Memory B cell (primary cell): ENCODE measurements at places on chromosomes 4 and X.

GRCh38 chr4:55635741-55636655 is at the start of gene NMU:
Gene NMU (minus strand): TSS chr4:55636298. CDS start chr4:55636192, 106 bp downstream.
- H3K4me1 ChIP-seq: peaks cover 13% of the 10 kb centered on the region
- H3K36me3 ChIP-seq: no peaks in the 10 kb centered on the region
- peaks cover 21% of the 10 kb centered on the region for H3K27me3 ChIP-seq
- DNase-seq: peak; percentile 10
- peak within 1 kb of the TSS; percentile 77 for H3K4me3 ChIP-seq

DNA sequence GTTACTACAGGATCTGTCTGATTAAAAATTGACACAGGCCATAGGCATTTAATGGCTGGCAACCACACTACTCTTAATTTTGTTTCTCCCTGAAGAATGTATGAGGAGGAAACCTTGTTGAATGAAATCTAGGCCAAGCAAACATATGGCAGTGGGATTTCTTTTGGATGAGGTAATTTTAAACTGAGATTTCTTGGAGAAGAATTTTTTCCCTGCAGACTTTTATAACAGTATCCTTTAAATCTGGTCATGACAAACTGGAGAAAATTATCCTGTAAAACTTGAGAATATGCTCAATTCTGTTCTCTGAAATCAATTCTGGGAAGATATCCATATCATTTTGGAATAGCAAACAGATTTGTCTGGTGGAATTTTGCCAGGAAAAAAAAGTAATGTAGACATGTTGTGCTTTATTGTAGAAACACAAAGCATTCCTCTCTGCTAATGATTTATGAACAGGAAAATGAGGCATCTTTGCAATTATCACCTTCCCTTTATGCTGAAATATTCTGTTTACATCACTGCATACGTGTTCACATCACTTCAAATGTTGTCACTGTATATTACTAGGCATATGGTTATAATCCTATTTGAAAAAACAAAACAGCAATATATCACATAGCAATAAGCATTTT is 108.3 kb upstream of the ARSJ start:
- no peaks in the 10 kb centered on the region for H3K36me3 ChIP-seq
- no peaks in the 10 kb centered on the region for H3K4me1 ChIP-seq
- no peak overlapping the region for H3K27ac ChIP-seq
- peaks cover 9% of the 10 kb centered on the region for H3K27me3 ChIP-seq
- no peak overlapping the region for H3K4me3 ChIP-seq
- DNase-seq: no peak

DNA sequence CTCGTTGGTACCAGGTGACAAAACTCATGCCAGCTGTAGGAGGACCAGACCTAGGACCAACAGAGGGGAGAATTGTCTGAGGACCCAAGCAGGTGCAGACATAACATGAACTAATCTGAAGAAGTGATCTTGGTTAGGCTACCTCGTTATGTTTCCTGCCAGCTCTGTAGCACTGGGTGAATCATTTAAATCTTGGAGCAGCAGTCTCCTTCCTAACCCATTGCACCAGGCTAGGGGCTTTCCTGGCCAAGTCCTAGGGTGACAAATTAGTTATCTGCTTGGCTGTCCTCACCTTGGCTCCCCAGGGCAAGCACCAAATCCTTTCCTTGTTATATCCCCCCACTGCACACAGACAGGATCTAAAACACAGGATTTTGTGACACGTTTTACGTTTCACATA is 87.8 kb downstream of the WWC2 start:
- H3K4me3 ChIP-seq: no peak overlapping the region
- no peak for DNase-seq
- H3K4me1 ChIP-seq: no peaks in the 10 kb centered on the region
- no peaks in the 10 kb centered on the region for H3K36me3 ChIP-seq
- H3K27ac ChIP-seq: no peak overlapping the region
- peaks cover 6% of the 10 kb centered on the region for H3K27me3 ChIP-seq

DNA sequence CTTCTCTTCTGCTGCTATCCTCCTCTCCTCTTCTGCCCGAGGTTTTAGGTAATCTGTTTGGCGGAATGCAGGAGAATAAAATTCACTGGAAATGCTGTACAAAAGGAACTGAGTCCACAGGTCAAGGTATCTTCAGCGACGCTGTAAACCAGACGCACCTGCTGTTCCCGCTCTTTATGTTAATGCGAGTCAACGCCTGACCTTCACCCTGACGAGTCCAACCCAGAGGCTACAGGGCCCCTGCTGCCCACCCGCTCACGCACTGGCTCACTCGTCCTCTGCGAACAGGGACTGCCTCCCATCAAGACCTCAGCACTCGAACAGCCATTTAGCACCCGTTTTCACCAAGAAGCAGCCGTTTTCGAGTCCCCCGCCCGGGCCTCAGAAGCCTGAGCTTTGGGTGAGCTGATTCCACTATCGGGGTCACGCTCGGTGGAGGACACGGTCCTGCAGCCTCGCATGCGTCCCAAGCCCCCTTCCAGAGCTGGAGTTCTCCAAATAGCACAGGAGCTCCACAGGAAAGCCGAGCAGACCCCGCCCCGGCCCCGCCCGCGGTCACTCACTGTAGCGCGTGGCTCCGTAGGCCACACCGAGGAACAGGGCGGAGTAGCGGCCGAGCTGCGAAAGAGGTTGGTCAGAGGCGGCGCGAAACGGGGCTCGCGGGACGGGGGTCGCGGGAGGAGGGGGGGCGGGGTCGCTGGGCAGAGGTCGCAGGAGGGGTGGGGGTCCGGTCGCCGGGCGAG is 556 bp downstream of the ATP5ME start:
- no peaks in the 10 kb centered on the region for H3K27me3 ChIP-seq
- DNase-seq: no peak
- H3K4me1 ChIP-seq: peaks cover 27% of the 10 kb centered on the region
- H3K36me3 ChIP-seq: peaks cover 13% of the 10 kb centered on the region
- H3K27ac ChIP-seq: peak overlapping the region; percentile 93
- peak overlapping the region; percentile 71 for H3K4me3 ChIP-seq

- no peak overlapping the region for H3K27ac ChIP-seq
- no peaks in the 10 kb centered on the region for H3K36me3 ChIP-seq
- H3K4me3 ChIP-seq: no peak overlapping the region
Observed at GRCh38 chr4:182684796-182685195, 232.4 kb downstream of the DCTD start.

- H3K27ac ChIP-seq: no peak overlapping the region
- H3K36me3 ChIP-seq: no peaks in the 10 kb centered on the region
- H3K27me3 ChIP-seq: no peaks in the 10 kb centered on the region
- H3K4me1 ChIP-seq: no peaks in the 10 kb centered on the region
Observed at GRCh38 chr4:5379895-5380294, 328.5 kb downstream of the EVC2 start.

DNA sequence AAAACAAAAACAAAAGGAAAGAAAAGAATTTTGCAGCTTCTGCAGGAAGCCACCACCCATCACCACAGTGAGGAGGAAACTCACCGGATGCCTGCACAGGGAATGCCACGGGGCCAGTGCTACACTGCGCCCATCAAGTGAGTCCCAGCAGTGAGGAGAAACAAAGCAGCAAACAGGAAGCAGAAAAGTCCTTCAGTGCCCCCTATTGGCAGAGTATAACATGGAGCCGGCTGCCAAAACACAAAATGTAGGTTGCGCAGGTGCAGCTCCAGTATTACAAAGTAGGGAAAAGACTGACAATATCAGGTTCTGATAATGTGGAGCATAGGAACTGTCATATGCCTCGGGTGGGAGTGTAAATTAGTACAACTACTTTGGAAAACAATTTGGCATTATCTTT is 23.3 kb upstream of the SCML2 start:
- peaks cover 7% of the 10 kb centered on the region for H3K4me1 ChIP-seq
- no peaks in the 10 kb centered on the region for H3K36me3 ChIP-seq
- H3K27me3 ChIP-seq: peaks cover 10% of the 10 kb centered on the region
- H3K27ac ChIP-seq: no peak overlapping the region
- H3K4me3 ChIP-seq: no peak overlapping the region

GRCh38 chr4:33996075-33996718 is 2248.1 kb downstream of the ARAP2 start:
- no peak overlapping the region for H3K27ac ChIP-seq
- H3K36me3 ChIP-seq: no peaks in the 10 kb centered on the region
- H3K27me3 ChIP-seq: no peaks in the 10 kb centered on the region
- H3K4me3 ChIP-seq: no peak overlapping the region

GRCh38 chr4:142528433-142528832 is 317.7 kb downstream of the INPP4B start:
- no peak for DNase-seq
- H3K27me3 ChIP-seq: no peaks in the 10 kb centered on the region

DNA sequence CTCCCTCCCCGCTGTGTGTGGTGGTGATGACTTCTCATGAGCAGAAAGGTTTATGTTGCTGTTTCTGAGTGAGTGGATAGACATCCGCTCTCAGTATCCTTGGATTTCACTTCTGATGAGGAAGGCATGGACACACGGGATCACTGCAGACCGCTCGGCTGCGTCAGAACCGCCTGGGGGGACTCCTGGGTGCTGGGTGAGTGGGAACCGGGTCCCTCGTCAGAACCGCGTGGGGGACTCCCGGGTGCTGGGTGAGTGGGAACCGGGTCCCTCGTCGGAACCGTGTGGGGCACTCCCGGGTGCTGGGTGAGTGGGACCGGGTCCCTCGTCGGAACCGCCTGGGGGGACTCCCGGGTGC is 9.0 kb downstream of the CTBP1 start:
- peak overlapping the region; percentile 28 for H3K27ac ChIP-seq
- no peak for DNase-seq
- peaks cover 11% of the 10 kb centered on the region for H3K36me3 ChIP-seq
- H3K27me3 ChIP-seq: no peaks in the 10 kb centered on the region

DNA sequence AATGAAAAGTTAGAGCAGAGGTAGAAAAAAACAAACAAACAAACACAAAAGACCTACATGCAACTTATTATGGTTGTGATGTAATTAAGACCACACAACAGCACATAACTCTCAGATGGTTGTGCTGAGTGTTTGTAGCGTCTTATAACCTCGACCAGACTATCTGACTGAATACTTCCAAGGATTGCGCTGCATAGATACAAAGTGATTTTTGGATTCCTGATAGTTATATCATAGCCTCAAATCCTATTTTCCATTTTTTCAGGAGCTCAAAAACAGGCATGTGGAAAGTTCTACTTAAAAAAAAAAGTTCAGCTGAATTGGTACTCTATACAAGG is 236.1 kb downstream of the SPRY1 start:
- DNase-seq: no peak
- no peaks in the 10 kb centered on the region for H3K36me3 ChIP-seq
- H3K27me3 ChIP-seq: peaks cover 4% of the 10 kb centered on the region
- H3K4me1 ChIP-seq: no peaks in the 10 kb centered on the region
- H3K4me3 ChIP-seq: no peak overlapping the region

DNA sequence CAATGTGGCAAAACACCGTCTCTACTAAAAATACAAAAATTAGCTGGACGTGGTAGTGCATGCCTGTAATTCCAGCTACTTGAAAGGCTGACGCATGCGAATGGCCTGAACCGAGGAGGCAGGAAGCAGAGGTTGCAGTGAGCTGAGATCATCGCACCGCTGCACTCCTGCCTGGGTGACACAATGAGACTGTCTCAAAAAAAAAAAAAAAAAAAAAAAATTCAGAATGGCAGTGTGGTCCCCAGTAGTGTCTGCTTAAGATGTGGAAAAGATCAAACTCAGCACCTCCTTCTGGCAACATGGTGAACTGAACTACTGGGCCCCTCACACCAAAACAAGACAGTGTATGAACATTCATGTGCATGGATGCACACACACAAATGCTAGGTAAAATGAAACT is 32.2 kb downstream of the SMS start:
- H3K4me3 ChIP-seq: peak overlapping the region; percentile 29
- peak overlapping the region; percentile 55 for H3K27ac ChIP-seq
- no peak for DNase-seq
- no peaks in the 10 kb centered on the region for H3K27me3 ChIP-seq
- H3K4me1 ChIP-seq: peaks cover 16% of the 10 kb centered on the region

DNA sequence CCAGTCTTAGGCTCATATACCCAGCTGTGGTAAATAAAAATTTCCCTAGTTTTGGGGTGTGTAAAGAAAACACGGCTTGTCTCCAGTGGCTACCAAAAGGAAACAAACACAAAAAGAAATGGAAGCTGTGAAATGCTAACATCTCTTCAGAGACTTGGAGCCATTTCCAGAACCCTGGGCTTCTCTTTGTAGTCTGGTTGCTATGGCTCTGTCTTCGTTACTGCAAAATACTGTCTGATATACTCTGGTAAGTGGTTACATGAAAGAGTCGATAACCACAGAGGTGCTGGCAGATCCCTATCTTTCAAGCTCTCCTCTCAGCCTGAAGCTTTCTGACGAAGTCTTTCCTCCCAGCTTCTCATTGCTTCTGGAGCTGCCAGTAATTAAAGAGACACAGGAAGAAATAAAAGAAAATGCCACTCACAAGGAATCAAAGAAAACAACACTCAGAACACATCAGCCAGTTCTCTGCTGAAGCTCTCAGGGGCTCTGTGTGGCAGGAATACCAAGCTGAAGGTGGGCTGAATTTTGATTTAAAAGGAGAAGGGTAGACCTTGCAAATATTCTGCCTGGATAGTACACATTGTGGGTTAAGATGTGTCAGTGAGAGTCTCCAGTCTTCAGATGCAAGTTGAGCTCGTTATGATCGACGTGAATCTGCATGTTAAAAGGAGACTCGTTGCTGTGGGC is 107.6 kb upstream of the FAM9C start:
- H3K27ac ChIP-seq: no peak overlapping the region
- no peak for DNase-seq
- H3K4me3 ChIP-seq: no peak overlapping the region
- no peaks in the 10 kb centered on the region for H3K36me3 ChIP-seq
- no peaks in the 10 kb centered on the region for H3K4me1 ChIP-seq
- H3K27me3 ChIP-seq: no peaks in the 10 kb centered on the region

- H3K27ac ChIP-seq: no peak overlapping the region
- no peak for DNase-seq
- H3K27me3 ChIP-seq: no peaks in the 10 kb centered on the region
- H3K36me3 ChIP-seq: peaks cover 12% of the 10 kb centered on the region
- H3K4me1 ChIP-seq: no peaks in the 10 kb centered on the region
Observed at GRCh38 chr4:169723207-169723965, 34.4 kb downstream of the HPF1 start.

DNA sequence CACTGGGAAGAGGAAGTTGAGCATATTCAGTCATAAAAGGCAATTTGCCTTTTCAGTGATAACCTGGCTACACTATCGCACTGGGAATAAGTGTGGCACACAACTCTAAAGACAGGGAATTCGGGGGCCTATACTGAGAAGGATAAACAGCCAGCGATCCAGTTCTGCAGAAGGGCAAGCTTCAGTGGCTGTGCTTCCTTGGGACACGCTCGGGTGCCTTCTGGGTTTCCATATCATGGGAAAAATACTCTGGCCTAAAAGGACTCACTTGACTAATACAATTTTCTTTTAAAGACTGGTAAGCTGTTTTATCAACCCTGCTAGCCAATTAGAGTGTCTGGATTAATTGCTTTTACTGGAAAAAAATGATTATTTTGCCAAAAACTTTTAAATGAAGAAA is 58.5 kb downstream of the TENM3 start:
- H3K36me3 ChIP-seq: no peaks in the 10 kb centered on the region
- no peak for DNase-seq
- H3K27me3 ChIP-seq: peaks cover 2% of the 10 kb centered on the region

DNA sequence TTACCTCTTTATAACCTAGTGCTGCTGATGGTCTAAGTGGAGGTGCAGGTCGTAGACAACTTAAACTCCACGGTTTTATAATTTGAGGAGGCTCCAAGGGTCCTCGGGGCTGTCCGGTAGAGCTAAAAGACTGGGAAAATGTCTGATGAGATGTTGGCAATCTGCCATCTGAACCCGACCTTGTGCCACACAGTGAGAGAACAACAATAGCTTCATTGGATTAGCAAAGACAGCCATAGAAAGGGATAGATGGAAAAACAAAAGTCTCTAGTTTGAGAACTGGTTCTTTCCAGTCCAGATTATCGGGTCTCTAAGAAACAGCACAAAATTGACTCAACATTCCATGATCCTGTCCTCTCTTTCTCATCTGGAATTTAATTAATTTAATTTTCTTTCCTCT is 31.6 kb downstream of the CD40LG start:
- no peak overlapping the region for H3K27ac ChIP-seq
- H3K4me1 ChIP-seq: peaks cover 2% of the 10 kb centered on the region
- H3K36me3 ChIP-seq: peaks cover 8% of the 10 kb centered on the region
- no peaks in the 10 kb centered on the region for H3K27me3 ChIP-seq
